ENCODE measurements at places on chromosomes 1 and 21.

GRCh38 chr1:81432654-81433109, 368.1 kb upstream of the ADGRL2 start:
- no peak for DNase-seq

DNA sequence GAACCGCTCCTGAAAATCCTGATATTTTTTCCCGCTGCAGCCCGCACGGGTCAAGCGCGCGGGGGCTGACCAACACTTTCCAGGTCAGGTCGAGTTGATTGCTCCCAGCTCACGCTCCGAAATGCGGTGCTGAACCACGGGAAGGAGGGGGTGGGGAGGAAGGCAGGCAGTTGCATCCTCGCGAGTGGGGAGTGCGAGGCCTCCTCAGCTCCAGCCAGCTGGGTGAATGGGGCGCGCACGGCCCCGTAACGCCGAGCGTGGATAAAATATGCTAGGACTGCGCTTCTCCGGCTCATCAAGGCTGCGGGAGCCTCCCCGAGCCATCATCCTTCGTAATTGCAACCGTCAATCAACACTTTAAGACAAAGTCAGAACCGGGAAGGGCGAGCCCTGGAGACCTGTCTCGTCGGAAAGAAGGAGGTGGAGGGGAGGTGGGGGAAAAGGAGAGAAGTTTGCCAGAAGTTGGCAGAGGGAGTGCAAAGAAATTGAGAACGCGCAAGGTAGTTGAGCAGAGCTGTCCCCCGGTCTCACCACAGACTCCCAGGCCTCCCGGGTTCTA, 8.0 kb downstream of the NR5A2 start:
- DNase-seq: no peak

DNA sequence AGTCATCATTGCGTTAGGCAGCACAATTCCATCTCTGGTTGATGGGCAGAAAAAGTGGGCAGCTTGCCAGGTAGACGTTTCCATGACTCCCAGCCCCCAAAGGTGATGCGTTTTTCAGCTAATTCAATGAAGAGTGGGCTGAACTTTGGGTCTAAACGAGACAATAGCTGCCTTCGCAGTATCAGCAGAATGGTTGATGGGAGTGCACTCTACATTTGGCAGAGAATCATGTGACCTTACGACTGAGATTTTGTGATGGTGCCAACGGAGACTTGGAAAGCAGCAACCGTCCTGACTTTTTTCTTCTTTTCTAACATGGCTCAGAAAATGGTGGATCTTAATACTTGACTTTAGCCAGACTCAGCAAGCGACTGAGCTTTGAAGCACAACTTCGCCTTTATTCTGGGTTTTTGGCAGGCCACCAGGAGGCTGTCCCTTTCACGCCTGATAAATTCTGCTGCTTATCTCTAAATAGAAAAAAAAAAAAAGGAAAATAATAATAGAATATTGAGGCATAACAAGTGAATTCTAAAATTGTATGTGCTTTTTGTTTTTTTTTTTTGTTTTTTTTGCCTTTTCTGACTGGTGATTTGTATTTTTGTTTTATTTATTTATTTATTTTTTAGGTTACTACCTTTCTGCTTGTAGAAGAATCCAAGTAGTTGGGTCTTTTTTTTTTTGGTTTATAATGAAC, 804.8 kb downstream of the USP25 start:
- DNase-seq: no peak

DNA sequence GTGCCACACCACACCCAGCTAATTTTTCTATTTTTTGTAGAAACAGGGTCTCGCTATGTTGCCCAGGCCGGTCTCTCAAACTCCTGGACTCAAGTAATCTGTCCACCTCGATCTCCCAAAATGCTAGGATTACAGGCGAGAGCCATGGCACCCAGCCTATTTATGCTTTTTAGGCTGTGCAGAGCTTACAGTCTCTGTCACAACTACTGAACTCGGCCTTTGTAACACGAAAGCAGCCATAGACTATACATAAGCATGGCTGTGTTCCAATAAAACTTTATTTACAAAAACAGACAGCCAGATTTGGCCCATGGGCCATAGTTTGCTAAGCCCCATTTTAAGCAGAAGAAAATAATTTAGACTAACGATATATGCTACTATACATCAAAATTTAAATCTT, 54.4 kb downstream of the NID1 start:
- DNase-seq: no peak

DNA sequence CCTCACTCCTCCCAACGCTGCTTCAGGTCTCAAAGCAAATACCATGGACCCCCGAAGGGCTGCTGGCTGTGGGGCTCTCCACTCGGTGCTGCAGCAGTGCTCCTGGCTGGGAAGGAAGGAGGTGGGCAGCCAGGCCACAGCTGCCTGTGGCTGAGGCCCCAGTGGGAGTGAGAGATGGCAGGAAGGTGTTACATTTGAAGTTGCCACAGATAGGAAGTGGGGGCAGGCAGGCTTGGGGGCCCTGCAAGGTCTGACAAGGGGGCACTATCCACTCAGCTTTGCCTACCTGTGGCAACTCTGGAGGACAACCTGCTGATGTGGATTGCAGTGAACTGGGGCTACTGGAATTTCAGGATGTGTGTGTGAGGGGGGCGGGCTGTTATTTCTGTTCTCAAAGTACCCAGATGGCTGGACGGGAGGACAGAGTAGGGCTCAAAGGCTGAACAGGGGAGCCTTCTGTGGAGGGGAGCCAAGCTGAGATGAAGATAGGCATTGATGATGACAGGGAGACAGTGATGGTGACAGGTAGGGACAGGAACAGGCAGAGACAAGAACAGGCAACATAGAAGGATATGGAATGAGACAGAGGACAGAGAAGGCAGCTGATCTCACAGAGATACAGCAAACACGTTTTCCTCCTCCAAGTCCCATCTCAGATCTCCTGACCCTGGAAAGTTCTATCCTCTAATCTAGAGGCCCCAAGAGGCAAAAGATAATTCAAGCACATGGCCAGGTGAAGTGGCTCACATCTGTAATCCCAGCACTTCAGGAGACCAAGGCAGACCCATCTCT, 1.8 kb downstream of the ZNF683 start:
- DNase-seq: no peak

DNA sequence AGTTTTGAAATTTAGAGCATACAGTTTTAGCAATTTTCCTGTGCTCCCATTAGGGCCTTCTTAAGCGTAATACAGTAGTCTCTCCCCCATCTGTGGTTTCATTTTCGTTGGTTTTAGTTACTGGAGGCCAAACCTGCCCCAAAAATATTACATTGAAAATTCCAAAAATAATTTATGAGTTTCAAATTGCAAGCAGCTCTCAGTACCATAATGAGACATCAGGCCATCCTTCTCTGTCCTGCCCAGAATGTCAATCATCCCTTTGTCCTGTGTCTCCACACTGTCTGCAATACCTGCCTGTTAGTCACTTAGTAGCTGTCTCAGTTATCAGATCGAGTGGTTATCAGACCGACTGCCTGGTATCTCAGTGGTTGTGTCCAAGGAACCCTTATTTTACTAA, 45.4 kb downstream of the ADSS2 start:
- DNase-seq: no peak

GRCh38 chr1:41435570-41436178, 48.8 kb downstream of the EDN2 start:
- no peak for DNase-seq

- peak; percentile 58 for DNase-seq
Measured at GRCh38 chr1:24486331-24487065, 16.1 kb upstream of the RCAN3 start.

GRCh38 chr21:43928222-43929125, 63.5 kb downstream of the AGPAT3 start:
- no peak for DNase-seq

DNA sequence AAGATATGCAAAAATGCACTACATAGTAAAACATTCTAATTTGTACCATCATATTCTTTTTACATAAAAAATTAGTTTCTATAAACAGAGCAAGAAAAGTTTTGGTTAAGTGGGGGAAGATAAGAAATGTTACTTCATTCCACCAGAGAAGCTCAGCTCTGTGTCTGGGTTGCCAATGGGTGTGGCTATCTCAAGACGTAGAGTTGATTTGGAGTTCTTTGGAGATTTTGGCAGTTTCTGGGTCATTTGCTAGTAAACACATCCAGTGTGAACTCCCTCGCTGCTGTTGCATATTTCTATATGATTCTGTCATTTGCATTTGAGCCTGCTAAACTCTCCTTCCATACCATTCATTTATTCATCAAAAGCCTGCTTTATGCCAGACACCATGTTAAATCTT, 7.2 kb downstream of the RGL1 start:
- no peak for DNase-seq

DNA sequence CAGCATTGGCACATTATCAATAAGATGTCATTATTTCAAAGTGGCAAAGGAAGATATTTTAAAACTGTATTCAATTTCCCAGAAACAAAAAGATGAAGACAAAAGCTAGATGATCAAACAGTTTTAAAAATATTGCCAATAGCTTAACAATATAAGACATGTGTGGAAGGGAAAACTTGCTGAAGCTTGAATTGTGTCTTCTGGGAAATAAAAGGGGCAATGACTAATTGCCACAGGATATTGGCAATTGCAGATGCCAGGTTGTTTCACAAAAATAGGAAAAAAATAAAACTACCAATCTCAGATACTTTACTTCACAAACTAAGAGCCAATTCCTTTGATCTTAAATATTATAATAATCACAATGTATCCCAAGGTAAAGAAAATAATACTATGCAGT, 679.8 kb upstream of the ADAMTS5 start:
- no peak for DNase-seq

GRCh38 chr1:23718482-23718881, 24.8 kb upstream of the ELOA start:
- no peak for DNase-seq

GRCh38 chr1:89807983-89808382, 12.8 kb upstream of the LRRC8D start:
- DNase-seq: no peak

DNA sequence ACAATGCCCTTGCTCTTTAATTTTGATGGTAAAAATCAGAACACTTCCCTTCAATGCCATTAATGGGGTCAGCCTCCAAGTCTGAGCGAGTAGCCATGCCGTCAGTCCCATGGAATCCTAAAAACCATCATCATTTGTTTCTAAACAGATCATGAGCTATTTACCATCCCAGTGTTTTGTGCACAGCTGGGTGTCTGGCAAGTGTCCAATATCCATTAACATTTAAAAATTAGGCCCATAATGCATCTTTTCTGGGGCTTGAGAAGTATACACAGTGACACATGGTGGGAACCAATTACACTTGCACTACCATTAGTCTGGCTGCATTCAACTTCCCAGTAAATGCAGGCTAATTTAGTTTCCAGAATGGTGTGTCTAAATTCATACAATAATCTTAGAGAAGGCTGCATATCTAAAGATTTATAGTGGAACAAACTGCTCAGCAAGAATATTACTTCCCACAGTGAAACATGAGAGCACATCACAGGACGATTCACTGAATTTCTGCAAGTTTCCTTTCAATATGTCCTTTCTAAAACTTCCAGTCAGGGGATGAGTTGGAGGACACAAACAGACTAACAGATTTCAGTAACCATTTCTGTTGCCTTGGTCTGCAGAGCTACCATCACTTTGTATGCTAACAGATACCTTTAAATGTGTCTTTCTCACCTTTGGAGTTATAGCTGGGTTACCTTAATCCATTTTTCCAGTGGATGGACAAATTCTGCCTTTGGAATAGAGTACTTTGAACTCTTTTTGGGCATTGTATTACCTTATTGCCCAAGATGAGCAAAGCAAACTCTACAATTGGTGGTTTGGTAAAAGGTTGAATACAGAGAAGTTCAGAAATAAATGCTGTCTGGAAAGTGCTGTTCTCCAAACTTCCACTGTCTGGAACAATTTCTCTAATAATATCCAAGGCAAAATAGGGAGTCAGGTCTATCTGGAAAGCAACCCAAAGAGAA, 258.0 kb downstream of the PTBP2 start:
- DNase-seq: no peak

GRCh38 chr1:15033264-15033663, 120.3 kb upstream of the TMEM51 start:
- no peak for DNase-seq

DNA sequence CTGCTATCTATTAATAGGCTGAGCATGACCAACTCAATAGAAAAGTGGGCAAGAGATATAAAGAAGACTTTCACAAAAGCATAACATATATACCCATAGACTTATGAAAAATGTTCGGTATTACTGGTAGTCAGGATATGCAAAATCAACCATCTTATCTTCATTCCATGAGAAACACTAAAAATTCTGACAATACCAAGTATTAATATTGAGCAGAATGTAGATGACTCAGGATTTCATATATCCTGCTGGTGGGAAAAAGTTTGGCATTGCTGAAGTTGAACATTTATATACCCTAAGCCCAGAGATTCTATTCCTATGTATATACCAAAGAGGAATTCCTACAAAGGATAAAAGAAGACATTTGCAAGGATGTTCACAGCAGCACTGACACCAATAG, 138.3 kb downstream of the CLEC20A start:
- DNase-seq: no peak

DNA sequence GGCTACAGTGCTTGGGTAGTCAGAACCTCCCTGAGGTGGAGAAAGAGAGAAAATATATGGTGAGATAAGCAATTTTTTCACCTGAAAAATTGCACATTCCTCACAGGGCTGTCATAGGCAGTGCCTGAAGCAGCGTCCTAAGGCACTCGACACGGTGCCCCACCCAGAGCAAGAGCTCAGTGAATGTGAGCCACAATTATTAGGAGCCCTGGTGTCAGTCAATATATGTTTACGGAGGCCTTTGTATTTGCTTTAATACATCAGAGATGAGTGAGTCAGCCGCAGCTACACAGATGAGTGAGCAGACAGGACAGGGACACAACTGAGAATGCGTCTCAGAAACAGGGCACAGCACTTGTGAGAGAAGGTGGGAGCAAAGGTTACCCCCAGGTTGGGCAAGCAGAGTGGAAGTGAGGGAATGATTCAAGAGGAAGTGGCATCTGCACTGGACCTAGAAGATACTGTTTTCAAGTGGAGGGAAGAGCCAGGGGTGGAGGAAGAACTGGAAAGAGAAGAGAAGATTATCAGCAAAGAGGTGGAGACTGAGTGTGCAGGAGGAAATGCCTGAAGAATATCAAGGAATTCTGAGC, 5.2 kb upstream of the PIGC start:
- no peak for DNase-seq

GRCh38 chr1:65971547-65971946, 178.9 kb downstream of the PDE4B start:
- DNase-seq: no peak

DNA sequence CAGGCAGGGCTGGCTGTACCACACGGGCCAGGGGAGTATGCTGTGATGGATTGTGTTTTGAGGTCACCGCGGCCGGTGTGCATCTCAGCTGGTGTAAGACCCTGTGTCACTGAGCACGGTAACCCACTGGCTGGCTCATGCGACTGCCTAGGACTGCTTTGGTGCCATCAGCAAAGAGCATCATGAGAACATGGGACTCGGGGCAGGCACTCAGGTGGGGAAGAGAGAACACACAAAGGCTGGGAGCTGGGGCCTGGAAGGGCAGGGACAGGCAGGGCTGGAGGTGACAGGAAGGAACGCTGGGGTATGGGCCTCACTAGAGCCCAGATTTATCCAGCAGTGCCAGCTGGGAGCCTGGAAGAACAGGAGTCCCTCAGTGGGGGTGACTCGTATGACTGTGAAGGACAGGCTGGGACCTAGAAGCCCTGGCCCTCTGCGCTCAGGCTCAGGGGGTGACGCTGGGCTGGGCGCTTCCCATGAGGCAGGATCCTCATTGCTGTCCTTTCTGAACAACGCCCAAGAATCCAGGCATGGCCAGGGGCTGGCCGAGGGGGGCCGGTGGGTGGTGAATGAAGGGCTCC, 210.4 kb upstream of the VAMP3 start:
- no peak for DNase-seq

GRCh38 chr1:86322241-86322640, 73.9 kb downstream of the ODF2L start:
- no peak for DNase-seq
